ENCODE measurements at places on chromosomes 1 and 21. TPM values are rescaled to one million over a fixed set of nuclear protein-coding genes. Genes with fewer than 3 reads are reported as not detected.

The IFI6 gene
- 90.8 TPM for total RNA-seq

The LAPTM5 gene
- total RNA-seq: 7.3 TPM

The CD1E gene
- total RNA-seq: 0.52 TPM

The PARK7 gene
- 261 TPM for total RNA-seq

The RAP1GAP gene
- total RNA-seq: 1.0 TPM

The DPYD gene
- total RNA-seq: 18.8 TPM

The FCER1G gene
- total RNA-seq: 16.2 TPM

The PPP1R8 gene
- 42.3 TPM for total RNA-seq

The SMIM1 gene
- 1.6 TPM for total RNA-seq

The PLA2G4A gene
- 5.2 TPM for total RNA-seq

The DNTTIP2 gene
- 12.0 TPM for total RNA-seq

The TCHH gene
- total RNA-seq: not detected

The NBPF6 gene
- total RNA-seq: not detected

The CA14 gene
- total RNA-seq: 2.1 TPM

The OR2L13 gene
- total RNA-seq: not detected

The G0S2 gene
- total RNA-seq: 78.8 TPM

The OR6K3 gene
- not detected for total RNA-seq

The VASH2 gene
- 11.5 TPM for total RNA-seq

The OR10T2 gene
- not detected for total RNA-seq

The HES3 gene
- total RNA-seq: not detected

The SLC25A34 gene
- 1.6 TPM for total RNA-seq

The MCOLN2 gene
- not detected for total RNA-seq

The ADGRL4 gene
- 15.7 TPM for total RNA-seq

The HMGCS2 gene
- total RNA-seq: 2.1 TPM

The FABP3 gene
- total RNA-seq: 201 TPM

The SPRR2F gene
- not detected for total RNA-seq

The ZBTB21 gene
- total RNA-seq: 3.7 TPM

The SLFNL1 gene
- total RNA-seq: 0.52 TPM

The APCS gene
- total RNA-seq: 0.52 TPM

The WNT3A gene
- not detected for total RNA-seq

The C1orf21 gene
- 16.7 TPM for total RNA-seq

The ESRRG gene
- 25.1 TPM for total RNA-seq

The ATP6V1G3 gene
- total RNA-seq: not detected

The PTAFR gene
- 2.1 TPM for total RNA-seq

The CELA3B gene
- not detected for total RNA-seq

The CTXND2 gene
- not detected for total RNA-seq

The CLCA4 gene
- total RNA-seq: not detected

The TSSK3 gene
- 1.0 TPM for total RNA-seq

The ZFYVE9 gene
- 33.9 TPM for total RNA-seq

The PLA2G2F gene
- not detected for total RNA-seq

The TAS1R1 gene
- total RNA-seq: 5.7 TPM

The CD2 gene
- under 0.01 TPM for total RNA-seq

The SYT14 gene
- total RNA-seq: under 0.01 TPM

The SRGAP2C gene
- 14.6 TPM for total RNA-seq

The ARTN gene
- total RNA-seq: not detected

The UQCRH gene
- 480 TPM for total RNA-seq

The TNFRSF9 gene
- under 0.01 TPM for total RNA-seq

The SEC16B gene
- total RNA-seq: 5.7 TPM

The RHOU gene
- total RNA-seq: 16.7 TPM

The CYP4Z1 gene
- total RNA-seq: 1.0 TPM

The TTLL7 gene
- 38.6 TPM for total RNA-seq

The KRTAP7-1 gene
- total RNA-seq: not detected

The TLCD4 gene
- 17.7 TPM for total RNA-seq

The SELE gene
- total RNA-seq: 1.6 TPM

All from skeletal muscle tissue (tissue), 5 donors.